Activated CD4-positive, alpha-beta T cell treated with anti-CD3 and anti-CD28 coated beads for 24 hours (primary cell): ENCODE measurements at places on chromosomes 1 and 21.

DNA sequence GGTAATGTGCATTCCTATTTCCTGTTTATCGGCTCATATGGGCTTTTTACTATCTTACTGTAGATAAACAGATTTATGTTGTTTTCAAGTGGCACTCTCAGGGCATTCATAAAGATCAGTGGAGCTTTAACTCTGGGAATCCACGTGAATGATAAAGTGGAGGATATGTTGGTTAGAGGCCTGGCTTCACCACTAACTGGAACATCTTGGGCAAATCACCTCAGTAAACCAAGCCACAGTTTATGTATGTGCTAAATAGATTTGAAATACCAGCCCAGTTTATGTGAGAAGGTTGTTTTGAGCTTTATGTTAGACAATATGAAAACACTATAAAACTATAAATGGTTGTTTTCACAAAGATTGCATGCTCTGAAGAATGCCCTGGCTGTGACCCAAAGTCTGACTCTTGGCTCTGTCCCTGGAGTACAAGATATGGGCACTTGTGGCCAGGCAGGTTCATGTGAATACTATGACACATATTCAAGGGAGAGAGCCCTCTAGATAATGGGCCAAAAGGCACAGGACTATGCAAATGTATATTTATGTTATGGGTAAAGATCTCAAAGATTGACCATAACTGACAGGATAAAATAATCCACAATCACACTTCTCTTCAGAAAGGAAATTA, 36.7 kb downstream of the FAM163A start:
- no peak for DNase-seq

GRCh38 chr1:212446333-212446732, 13.6 kb downstream of the NENF start:
- DNase-seq: no peak

DNA sequence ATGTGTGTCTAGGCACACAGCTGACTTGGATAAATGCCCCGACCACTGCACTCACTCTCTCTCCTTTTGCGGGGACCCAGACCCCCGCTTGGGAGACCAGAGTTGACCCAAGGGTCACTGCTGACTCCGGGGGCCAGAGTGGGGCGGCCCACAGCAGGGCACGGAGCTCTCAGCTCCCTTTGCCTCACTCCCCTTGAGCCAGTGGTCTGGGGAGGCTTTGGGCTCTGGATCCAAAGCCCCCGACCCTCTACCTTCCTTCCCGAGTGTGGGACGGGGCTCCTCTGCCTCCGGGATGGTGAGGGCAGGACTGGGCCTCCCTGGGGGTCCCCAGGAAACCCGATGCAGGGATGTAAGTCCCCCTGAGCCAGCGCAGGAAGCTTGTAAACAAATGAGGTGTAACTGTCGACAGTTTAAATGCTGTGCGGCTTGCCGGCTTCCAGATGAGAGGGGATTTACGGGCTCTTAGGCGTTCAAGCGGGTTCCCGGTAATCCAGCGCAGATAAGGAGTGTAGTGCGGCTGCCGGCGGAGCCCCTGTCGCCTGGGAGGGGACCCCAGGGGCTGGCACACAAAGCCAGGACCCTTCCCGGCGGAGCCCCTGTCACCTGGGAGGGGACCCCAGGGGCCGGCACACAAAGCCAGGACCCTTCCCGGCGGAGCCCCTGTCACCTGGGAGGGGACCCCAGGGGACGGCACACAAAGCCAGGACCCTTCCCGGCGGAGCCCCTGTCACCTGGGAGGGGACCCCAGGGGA, 7.4 kb downstream of the ACTRT2 start:
- DNase-seq: no peak

DNA sequence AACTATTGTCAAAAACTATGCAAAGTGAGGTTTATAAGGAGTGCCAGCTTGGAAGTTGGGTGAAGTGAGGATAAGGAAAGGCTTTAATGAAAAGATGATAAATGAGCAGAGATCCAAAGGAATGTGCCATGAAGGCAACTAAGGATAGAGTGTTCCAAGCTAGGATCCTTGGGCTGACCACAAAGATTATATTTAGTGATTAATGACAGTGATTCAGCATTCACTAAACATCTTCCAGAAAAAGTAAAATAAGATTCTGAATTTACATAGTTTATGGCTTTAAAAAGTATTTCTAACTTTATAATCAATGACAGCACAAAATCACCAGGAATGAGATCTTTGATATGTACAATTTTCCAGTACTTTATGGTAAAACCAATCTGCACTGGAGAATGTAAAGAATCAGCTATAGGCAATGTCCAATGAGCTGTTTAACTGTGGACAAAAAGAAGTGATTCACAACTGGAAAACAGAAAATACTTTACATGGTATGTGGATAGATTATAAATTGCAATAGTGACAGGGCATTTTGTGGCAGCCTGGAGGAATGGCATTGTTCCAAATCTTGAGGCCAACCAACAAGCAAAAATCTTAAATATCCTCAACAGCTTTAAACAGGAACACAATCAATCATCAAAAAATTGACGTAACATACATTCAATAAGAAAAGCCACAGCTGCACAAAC, 91.2 kb upstream of the KCTD3 start:
- DNase-seq: no peak

GRCh38 chr1:8474369-8474768, 156.5 kb downstream of the SLC45A1 start:
- no peak for DNase-seq

DNA sequence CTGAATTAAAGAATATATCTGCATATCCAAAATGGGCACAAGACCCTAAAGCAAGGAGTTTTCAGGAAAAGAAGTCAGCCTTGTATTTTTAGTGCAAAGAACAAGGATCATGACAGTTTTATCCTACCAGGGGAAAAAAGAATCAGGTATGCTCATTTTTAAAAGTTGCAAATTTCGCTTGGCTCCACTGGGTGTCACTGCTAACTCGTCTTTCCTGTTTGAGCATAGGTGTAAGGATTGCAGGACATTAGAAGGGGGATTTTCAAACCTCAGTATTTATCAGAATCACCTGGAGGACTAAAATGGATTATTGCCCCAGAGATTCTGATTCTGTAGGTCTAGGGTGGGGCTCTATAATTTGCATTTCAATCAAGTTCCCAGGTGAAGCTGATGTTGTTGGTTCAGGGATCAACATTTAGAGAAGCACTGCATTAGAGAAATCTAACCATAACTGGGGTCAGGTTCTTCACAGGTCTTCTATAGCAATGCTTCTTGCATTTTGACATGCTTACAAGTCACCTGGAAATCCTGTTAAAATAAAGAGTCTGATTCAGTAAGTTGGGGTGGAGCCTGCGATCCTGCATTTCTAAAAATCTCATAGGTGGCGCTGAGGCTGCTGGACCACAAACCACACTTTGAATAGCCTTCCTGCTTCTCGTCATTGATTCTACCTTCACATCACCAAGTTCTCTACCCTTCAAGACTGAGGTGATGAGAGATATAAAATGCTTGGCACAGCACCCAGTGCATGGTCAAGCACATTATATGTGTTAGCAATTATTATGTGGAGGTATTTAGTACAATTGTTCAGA, 39.6 kb downstream of the NUF2 start:
- no peak for DNase-seq

GRCh38 chr1:155932081-155932480, 2.1 kb downstream of the KHDC4 start:
- DNase-seq: no peak

- DNase-seq: no peak
Measured at GRCh38 chr1:156134716-156135435, 18.5 kb upstream of the SEMA4A start.

- DNase-seq: no peak
Measured at GRCh38 chr1:66696771-66697170, 55.5 kb upstream of the DYNLT5 start.

GRCh38 chr1:41388510-41388909, 27.3 kb downstream of the FOXO6 start:
- no peak for DNase-seq

DNA sequence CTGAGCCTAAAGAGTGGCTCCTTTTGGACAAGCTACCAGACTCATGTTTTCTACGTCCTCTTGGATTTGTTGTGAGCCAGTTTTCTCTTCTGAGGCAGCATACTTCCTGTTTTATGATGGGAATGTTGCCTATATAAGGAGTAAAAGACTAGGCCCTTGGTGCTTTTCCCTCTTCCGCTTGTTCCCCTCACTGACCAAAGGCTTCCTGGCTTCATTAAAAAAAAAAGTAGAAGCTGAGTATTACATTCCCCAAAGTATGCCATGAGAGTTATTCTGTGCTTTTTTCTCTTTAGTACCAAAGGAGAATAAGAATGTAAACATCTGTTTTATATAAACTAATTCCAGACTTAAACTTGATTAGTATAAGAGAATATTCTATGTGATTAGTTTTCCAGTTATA, 6.5 kb upstream of the HMCN1 start:
- DNase-seq: no peak

DNA sequence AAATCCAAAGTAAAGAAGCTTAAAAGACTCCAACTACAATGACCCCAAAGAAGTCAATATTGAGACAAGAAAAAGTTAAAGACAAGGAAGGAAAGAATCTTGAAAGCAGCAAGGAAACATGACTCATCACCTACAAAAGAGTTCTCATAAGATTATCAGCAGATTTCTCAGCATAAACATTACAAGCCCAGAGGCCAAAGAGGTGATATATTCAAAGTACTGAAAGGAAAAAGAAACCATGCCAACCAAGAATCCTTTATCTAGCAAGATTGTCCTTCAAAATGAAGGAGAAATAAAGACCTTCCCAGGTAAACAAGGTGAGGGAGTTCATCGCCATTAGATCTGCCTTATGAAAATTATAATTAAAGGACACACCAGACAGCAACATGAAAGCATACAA, 49.8 kb downstream of the CSMD2 start:
- DNase-seq: no peak

DNA sequence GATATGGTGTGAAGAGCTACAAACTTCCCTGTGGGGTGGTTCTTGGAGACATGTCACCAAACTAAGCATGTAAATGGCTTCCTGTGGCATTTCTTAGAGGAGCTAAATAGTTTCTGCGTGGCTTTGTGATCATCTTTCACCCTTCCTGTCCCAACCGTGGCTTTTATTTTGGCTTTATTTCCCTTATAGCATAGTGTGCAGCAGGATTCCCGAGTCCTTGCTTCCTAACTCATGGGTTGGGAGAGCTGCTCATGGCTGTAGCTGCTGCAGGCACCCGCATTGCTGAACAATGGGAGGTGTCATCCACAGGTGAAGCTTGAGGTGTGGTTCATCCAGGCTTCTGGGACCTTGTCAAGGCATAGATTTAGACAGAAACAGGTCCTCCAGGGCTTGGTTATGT, 192.0 kb downstream of the SDCCAG8 start:
- no peak for DNase-seq

GRCh38 chr1:205998457-205999241, 4.5 kb downstream of the RAB7B start:
- DNase-seq: no peak

GRCh38 chr1:189180057-189180456, 1297.6 kb downstream of the BRINP3 start:
- no peak for DNase-seq

DNA sequence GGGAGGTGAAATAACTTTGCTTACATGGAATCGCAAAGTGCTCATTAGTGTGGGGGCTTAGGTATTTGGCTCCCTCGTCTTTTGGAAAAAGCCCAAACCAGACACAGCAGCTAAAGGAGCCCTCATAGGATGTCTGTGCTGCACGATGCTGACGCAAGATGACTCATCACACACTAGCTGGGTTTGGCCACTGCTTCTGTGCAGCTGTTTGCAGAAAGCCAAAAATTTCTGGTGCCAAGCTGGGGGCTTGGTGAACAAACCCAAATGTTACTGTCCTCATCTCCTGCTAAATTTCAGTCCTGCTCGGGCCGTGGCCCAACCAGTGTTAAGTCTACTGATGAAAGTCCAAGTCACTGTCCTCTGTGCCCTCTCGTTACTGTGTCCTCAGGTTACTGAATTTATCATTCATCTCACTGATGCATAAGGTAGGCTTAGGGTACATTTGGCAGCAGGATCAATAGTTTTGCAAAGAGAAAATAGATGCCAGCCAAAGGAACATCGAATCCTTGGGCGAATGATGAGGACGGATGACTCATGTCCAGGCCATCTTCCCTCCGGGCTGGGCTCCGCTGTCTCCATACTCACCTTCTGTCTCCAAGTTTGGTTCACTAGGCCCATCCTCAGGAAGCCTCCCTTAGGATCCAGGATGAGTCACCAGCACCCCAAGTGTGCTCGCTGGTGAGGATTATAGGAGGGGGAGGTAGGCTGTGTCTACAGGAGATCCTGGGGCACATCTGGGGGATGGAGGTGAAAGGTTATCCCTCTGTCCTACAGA, 177.7 kb downstream of the ADSS2 start:
- peak; percentile 3 for DNase-seq

DNA sequence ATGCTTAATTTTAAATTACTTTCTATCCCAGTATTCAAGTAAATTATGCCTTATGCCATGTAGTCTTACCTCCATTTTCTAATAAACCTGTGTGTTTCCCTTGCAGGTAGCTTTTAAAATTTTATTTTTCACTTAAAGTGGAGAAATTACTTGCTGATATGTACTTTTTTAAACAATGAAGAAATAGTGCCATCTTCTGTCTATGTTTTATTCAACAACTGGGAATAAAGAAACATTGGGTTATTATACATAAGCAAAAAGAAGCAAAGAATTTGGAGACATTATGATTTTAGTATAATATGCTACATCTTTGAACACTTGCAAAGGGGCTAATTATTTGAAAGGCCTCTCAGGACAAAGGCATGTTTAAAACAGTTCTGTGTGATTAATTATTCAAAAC, 1912.9 kb downstream of the MRPL39 start:
- no peak for DNase-seq

DNA sequence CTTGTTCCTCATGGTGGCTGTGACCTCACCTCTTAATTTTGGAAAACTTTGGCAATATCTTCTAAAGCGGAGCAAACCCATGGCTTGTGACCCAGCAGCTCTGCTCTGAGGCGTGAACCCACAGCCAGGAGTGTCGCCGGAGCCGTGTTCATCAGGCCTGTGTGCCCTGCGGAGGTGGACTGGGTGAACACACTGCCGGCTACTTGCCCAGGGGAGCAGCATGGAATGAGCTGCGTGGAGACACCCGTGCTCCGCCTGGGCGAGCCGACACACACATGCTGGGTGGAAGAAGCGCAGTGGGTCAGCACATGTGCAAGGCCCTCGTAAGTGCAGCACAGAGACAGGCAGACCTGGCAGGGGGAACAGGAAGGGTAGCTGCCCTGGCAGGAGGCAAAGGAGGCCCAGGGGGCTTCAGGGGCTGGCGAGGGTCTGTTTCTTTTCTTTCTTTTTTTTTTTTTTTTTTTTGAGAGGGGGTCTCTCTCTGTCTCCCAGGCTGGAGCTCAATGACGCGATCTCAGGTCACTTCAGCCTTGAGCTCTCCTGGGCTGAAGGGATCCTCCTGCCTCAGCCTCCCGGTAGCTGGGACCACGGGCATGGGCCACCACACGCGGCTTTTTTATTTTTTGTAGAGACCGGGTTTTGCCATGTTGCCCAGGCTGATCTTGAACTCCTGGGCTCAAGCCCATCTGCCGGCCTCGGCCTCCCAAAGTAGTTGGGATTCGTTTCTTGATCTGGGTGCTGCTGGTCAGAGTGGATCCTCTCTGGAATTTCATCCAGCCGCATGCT, 41.8 kb downstream of the AGPAT3 start:
- no peak for DNase-seq

GRCh38 chr1:25810341-25811299, 9.1 kb upstream of the MTFR1L start:
- peak; percentile 82 for DNase-seq
